ENCODE measurements at places on chromosomes 5 and 9.
A peak's percentile ranks its signal among the peaks of the same experiment; 100 is the strongest.

- no peak for DNase-seq
Measured at GRCh38 chr5:150589862-150590601, 50.4 kb upstream of the SYNPO start.

GRCh38 chr5:34574936-34575467, 81.1 kb upstream of the RAI14 start:
- no peak for DNase-seq

DNA sequence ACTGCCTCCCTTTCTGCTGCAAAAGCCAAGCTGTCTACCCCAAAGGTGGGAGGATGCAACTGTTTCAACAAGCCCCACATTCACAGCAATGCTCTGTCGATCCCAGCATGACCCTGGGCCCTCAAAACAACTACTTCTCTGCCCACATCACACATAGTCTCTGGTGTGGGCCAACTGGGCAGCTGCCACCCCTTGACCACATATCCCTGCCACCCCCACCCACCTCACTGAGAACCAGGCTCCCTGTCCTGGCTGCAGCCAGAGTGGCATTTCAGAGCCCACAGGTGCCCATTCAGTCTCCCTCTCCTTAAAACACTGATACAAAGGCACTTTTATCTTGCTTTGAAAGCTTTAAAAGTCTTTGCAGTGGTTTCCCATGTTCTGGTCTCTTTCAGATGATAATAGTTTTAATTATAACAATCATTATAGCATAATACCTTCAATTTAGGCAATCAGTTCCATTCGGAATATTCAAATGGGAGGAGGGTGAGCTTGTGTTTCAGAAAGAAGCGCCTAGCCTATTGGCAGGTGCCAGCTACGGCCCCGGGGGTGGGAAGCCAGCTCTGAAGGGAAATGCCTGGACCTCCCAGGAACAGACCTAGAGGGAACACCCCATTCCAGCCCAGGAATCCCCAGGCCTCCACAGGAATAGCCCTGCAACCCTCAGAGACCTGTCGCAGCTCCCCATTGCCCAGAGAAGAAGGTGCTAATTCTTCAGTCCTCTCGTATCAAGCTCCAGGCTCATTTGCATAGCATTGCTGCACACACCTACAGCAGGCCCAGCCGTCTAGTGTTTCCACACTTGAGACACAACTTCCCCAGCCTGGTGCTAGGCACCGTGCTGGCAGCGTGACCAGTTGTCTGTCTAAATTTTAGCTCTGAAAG, 90.8 kb downstream of the C5orf15 start:
- no peak for DNase-seq

- no peak for DNase-seq
Measured at GRCh38 chr9:133359399-133360175, 3.2 kb downstream of the SURF2 start.

DNA sequence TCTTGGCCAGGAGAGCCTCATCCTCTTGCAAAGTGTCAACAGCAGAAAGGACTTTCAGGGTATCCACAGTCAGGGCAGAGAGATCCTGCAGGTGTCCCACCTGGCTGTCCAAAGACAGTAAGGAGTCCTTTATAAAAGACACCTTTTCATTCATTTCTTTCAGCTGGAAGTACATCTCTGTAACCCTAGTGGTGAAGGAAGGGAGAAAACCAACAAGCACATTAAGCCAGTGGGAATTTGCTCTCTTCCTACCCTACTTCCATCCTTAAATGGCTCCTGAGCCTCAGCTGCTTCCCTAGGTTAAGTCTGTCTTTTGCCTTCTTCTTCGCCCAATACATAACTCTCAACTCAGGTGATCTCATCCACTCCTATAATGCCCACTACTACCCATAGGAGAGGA, 124.8 kb downstream of the TRPM6 start:
- DNase-seq = no peak

DNA sequence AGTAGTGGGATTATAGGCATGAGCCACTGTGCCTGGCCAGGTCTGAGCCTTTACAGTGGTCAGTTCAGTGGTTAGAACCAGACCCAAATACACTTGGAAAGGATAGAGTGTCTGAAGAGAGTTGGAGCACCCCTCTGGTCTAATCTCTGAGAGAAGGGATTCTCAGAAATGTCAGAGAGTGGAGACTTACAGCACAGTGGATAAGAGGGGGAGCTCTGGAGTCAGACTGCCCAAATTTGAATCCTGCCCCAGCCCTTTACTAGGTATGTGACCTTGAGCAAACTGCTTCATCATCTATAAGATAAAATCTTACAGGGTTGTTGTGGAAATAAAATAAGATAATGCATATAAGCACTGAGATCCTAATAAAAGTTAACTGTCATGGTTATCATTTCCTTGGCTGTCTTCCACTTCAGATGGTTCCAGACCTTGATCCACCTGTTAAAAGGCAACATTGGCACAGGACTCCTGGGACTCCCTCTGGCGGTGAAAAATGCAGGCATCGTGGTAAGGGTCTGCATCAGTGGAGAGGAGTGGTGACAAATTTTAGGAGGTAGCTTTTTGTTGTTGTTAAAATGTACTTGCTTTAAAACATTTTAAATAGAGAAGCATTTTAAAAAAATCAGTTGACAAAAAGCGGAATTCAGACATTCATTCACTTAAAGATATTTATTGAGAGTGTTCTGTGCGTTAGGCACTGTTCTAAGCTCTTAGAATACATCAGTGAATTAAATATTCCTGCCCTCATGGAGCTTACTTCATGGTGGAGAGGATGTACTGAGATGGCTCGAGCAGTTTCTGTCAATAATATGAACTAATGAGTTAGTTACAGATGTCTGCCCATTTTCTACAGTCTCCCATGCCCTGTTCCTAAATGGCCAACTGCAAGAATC, 16.0 kb downstream of the SLC36A1 start:
- no peak for DNase-seq

GRCh38 chr5:6492934-6493333, 44.3 kb downstream of the UBE2QL1 start:
- DNase-seq = no peak

DNA sequence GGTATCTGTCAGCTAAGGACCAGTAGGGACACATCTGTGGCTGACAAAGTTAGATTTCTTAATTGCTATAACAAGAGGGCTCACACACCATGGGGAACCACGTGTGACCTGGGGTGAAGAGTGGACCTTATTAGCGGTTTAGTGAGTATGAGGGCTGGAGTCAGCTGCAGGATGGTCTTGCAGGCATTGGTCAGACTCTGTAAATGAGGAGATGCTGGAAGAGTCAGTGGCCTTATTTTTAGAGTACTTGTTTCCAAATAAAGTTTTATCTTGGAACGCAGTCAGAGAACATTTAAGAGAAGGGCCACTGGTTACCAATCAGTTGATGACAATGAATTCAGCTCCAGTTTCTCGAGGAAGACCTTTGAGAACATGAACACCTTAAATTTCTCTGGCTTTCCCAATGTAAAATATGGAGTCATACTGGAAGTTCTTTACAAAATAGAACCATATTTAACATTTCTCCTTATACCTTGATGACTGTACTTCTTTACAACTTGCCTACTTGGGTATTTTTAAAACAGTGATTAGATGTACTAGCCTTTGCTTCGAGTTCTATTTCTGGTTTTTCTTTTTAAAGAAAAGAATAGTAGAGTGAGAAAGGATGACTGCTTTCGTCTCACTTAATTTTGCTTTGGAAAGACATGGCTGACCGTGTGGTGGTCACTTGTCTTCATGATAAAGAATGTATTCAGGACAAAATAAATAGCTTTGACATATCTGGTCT, 185.9 kb upstream of the S1PR3 start:
- no peak for DNase-seq

DNA sequence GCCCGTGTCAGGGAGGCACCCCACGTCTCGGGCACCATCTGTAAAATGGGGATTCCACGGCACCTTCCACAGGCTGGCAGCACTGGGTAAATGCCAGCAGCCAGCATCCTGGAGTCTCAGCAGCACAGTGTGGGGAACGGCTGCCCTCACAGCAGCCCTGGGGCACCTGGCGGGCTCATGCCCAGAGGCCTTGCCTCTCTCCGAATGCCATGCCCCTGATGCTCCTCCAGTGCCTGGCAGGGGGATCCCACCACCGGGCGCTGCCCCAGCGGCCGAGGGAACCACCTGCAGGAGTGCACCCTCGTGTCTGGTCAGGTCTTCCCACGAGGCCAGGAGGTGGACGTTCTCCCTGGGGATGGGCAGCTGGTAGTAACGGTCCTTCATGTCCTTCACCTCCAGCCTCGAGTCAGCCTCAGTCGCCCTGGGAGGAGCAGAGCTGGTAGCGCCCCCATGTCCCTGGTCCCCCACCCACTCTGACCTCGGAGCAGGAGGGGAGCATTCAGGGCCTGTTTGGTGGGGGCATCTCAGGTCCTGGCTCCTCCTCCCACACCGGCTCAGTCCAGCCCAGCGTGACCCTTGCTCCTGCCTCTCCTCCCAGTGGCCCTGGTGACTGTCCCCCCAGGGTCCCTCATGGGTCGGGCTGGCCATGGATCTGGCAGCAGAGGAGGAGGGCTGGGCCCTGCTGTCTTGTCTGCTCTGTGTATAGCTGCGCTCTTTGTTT, 49.9 kb upstream of the NRARP start:
- no peak for DNase-seq

DNA sequence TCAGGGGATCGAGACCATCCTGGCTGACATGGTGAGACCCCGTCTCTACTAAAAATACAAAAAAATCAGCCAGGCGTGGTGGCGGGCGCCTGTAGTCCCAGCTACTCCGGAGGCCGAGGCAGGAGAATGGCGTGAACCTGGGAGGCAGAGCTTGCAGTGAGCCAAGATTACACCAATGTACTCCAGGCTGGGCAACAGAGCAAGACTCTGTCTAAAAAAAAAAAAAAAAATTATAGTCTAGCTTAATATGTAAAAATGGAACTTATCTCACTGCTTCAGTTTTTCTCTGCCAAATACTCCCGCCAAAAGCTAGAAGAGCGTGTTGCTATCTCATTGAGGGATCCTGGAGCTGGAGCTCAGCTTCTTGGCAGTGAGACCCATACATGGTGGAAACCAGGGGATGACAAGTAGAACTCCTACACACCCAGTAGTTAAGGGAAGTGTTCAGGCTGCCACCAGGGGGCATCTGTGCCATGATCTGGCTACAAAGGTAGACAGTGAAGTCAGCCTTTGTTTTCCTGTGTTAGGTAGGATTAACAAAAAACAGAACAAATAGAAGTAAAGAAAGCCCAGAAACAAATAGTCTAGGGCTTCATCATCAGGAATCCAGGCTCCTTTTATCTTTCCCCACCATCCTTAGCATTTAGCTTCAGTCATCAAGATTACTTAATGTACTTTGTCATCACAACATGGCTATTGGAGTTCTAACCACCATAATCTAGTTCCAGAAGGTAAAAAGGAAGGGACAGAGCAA, 33.6 kb upstream of the GLIPR2 start:
- peak; percentile 89 for DNase-seq

GRCh38 chr5:65722575-65723403, 784 bp downstream of the NLN start:
- no peak for DNase-seq
